ENCODE measurements at places on chromosomes 2 and 18. TPM values are rescaled to one million over a fixed set of nuclear protein-coding genes. Genes with fewer than 3 reads are reported as not detected.

GRCh38 chr18:59514203-59514602, 155.1 kb upstream of the LMAN1 start:
- ATAC-seq, result peak; percentile 69

The CIB4 gene
- not detected for total RNA-seq

GRCh38 chr2:227864161-227864756, 7.2 kb upstream of the DAW1 start:
- no peak for ATAC-seq

- peak; percentile 41 for ATAC-seq
Observed at GRCh38 chr2:8247905-8248622, 433.8 kb upstream of the ID2 start.

The LONRF2 gene
- 74.6 TPM for total RNA-seq

GRCh38 chr2:19775315-19775714, 126.5 kb downstream of the TTC32 start:
- no peak for ATAC-seq

The KCNF1 gene
- 47.7 TPM for total RNA-seq

GRCh38 chr18:49141491-49141890, 190.7 kb upstream of the SMAD7 start:
- ATAC-seq, result no peak

DNA sequence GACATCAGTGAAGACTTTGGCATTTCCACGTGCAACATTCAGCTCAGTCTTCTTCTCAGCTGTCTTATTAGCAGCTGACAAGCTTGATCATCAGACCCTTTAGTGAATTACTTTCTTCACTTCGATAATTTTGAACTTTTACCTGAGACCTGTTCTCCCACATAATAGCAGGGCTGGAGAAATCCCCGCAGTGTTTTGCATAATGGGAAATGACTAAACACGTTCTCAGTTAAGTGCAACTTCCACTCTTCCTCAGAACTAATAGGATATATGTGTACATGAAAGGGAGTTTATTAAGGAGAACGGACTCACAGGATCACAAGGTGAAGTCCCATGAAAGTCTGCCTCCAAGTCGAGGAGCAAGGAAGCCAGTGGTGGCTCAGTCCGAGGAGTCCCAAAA, 28.8 kb upstream of the MBP start:
- no peak for ATAC-seq

- peak; percentile 74 for ATAC-seq
Observed at GRCh38 chr18:62781893-62782292, 66.6 kb downstream of the PHLPP1 start.

DNA sequence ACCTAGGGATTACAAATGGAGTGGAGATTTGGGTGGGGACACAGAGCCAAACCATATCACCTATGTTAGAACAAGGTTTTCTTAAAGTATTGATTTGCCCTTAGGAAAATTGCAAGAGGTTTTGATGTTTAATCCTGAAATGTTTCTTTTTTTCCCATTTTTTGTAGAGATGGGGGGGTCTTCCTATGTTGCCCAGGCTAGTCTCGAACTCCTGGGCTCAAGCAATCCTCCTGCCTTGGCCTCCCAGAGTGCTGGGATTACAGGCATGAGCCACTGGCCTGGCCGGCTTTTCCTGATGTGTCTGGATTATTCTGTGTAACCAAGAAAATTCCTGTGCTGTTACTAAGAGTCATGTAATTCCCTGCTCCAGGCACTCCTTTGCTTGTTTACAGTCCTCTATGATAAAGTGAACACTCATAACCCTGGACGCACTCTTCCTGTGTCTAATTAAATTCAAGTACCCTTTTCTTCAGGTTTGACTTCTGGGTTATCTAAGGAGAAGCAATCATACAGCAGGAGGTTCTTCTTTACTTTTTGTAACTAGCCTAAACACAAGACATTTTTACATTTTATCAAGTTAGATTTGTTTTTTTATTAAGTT, 15.0 kb upstream of the CTDP1 start:
- ATAC-seq, result no peak
